GM20000 (cell line): ENCODE measurements at places on chromosomes 5 and 9.

DNA sequence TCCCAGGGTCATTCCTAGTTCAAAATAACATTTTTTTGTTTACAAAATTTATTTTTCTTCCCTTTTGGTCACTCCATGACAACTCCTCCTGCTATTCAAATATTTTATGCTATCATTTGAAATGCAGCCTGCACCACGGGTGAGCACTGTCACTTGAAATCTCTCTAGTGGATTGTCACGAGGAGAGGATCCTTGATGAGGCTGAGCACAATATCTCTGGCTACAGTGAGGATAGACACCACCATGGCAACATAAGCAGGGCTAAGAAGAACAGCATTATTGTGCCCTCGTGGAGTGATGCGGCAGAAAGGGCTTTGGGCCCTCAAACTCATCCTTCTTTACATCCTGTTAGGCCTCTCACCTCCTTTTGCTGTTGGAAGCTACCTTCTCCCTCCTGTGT lies 321.9 kb downstream of the RAB3C start:
- no peak for DNase-seq

DNA sequence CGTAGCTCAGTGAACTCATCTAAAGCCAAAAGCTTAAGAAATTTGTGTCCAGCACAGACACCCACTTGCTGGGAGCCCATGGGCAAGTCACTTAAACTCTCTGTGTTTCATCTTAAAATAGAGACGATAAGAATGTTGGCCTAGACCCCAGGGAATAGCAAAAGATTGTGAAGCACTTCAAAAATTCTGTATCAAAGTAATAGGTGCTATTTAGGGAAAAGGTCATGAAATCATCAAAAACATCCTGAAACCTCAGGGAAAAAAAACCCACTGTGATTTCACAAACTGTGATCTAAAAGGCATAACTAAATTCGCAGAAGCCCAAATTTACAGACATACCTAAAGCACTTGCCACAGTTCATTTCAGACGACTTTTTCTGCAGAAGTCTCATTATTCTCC lies 278.3 kb downstream of the NR2F1-AS1 start:
- DNase-seq, result no peak

DNA sequence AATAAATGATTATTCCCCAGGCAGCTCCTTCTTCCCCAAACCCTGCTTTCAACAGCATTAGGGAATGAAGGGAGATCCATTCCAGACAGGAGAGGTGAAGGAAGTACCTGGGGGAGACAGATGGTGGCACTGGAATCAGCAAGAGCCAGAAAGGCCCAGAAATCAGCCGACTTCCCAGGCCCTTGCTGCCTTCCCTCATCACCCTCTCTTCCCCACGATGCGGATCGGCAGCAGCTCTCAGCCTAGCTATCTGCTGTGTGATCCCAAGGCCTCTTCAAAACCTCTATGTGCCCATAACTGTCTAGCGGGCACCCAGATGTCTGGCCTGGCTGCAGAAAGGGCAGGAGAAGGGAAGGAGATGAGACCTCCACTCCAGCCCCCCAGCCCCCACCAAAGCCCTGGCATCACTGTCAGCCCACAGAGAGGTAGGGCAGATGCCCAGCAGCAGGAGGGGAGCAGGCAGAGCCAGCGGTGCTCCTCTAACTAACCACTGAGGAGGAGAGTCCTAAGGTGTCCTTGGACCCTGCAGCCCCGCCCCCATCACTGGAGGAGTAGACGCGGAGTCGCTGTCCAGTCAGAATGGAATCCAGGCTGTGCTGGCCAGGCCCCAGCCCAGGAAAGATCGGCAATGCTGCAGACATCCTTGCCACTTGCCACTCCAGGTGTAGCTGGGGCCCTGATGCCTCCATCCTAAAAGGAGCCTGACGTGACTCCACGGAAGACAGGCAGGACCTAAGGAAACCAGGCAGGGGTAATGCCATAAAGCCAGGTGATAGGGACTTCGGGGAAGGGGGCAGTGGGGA lies 12.7 kb downstream of the CNTFR start:
- no peak for DNase-seq

DNA sequence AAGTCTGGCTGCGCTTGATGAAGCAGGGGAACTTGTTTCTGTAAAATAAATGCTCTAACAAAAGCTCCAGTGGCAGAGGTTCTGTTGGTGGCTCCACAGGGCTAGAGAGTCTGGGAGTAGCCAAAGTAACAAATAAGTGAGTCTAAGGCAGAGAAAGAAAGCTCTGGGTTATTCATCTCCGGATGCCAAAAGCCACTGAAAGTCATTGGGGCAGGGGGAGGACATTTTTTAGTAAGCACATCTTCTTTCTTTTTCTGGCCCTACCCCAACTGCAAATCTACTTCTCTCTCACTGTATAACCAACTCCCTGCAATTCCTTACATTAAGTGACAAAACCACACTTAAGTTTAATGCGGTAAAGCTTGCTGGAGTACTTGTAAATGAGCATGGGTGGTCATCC lies 141.6 kb downstream of the INSYN2B start:
- DNase-seq, result peak; percentile 48

GRCh38 chr9:36980148-36980974 lies 53.7 kb downstream of the PAX5 start:
- DNase-seq, result peak; percentile 66

DNA sequence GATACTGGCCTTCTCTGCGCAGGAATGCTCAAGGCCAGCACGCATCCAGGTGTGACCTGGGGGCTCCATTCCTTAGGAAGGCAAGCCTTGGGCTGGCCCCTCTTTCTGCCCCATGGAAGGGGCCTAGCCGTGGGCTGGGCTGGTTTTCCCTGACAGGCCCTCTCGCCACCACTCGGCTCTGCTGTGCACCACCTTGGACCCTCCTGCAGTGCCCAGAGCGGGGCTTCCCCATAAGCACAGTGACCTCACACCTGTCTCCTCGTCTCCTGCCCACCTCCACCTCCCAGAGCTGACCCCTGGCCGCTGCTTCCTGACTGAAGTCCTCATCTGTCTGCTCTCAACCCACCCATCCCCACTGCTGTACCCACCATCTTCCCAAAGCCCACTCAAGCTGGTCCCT lies 21.1 kb downstream of the UNC5A start:
- no peak for DNase-seq

DNA sequence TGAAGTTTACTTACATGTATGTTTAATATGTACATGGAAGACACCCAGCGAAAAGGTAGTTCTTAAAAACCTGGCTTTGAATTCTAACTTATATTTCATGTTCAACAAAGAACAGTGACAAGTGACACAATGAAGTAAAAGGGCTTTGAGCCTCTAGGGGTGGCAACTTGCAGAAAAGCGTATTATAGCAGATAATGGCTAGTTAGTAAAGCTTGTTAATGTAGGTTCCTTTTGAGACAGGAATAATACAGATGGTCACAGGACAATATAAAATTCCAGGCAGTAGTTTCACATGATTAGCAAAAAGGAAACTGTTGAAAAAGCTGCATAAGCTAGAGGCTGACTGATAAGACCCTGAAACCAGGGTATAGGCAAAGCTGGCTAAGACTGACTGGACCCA lies 132.4 kb upstream of the FTMT start:
- DNase-seq, result no peak
